Ascending aorta (tissue), 2 donors: ENCODE measurements at places on chromosomes 1 and 21. TPM values are rescaled to one million over a fixed set of nuclear protein-coding genes. Genes with fewer than 3 reads are reported as not detected.

Gene ERICH3
- total RNA-seq = not detected

Gene POGZ
- total RNA-seq = 18.1 TPM

Gene TAS1R1
- not detected for total RNA-seq

Gene MORC3
- total RNA-seq = 7.9 TPM

Gene CLSTN1
- 84.6 TPM for total RNA-seq

Gene ADGRB2
- total RNA-seq = 1.9 TPM

Gene GPR153
- total RNA-seq = 24.3 TPM

GRCh38 chr1:226498640-226499008, 49.9 kb upstream of the STUM start:
- no peak for DNase-seq

GRCh38 chr1:196933531-196934189, 9.9 kb upstream of the CFHR2 start:
- no peak for DNase-seq

DNA sequence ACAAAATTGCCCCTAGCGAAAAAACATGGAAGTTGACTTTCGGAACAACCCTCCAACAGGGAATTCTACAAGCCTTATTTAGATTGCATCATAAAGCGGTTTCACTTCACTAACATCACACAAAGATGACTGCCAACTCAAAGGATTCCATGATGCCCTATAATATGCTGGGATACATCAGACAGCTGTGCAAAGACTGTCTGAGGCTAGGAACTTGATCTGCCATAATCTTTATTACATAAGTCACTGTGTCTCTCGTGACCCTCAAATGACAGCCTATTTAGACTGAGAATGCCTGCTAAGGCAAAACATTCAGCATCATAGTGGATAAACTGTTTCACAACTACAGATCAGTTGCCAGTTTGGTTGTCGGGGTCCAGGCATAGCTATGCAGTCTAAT, 23.8 kb downstream of the FH start:
- DNase-seq = no peak

GRCh38 chr1:93593854-93594602, 87.6 kb downstream of the BCAR3 start:
- DNase-seq = no peak

- DNase-seq = no peak
Observed at GRCh38 chr1:27655151-27655937, 16.6 kb downstream of the IFI6 start.

GRCh38 chr1:40971966-40972365, 7.5 kb upstream of the CTPS1 start:
- DNase-seq = no peak

GRCh38 chr21:28200726-28201125, 792.0 kb downstream of the LTN1 start:
- no peak for DNase-seq

DNA sequence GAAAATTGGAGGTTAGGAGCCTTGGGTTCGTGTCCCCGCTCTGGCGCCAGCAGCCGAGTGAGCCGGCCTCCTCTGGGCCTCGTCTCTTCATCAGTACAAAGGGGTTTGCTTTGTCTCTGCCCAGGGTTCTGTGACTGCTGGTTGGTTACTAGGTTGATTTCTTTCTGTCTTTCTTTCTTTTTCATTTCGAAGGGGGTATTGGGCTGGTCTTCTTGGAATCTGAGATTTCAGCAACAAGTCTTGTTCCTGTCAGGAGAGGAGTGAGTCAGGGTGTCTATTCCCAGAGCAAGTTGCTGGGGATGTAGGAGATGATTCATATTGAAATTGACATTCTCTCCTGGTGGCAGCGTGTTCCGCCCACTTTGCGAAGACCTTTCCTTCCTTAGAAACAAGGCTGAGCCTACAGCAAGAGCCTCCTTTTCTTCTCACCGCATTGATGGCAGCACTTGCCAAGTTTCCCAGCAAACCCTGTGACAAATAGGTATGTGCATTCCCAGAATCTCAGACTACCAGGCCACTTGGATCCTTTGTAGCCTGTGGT, 79.2 kb downstream of the MAN1C1 start:
- no peak for DNase-seq

DNA sequence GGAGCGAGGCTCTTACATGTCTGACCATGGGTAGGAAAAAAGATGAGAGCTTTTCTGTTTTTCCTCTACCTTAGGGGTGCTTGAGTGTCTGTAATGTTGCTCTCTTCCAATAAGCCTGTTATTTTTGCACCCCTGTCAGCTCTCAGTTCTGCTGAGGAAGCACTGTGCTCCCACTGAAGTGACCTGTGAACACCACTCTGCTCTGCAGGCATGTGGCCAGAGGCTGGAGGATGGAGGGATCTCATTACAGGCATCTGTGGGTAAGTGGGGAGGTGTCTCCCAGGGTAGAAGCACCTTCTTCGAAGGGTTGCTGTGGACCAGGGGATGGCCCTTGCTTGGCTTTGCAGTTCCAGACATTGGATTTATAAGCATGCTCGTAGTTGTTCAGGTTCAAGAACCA, 56.8 kb upstream of the RBM15 start:
- peak; percentile 12 for DNase-seq

- DNase-seq = no peak
Observed at GRCh38 chr1:236853921-236854604, 59.0 kb downstream of the MTR start.

- DNase-seq = no peak
Observed at GRCh38 chr1:29144178-29144577, 20.5 kb upstream of the TMEM200B start.

- DNase-seq = peak; percentile 90
Observed at GRCh38 chr1:27097484-27097917, 57.4 kb downstream of the SLC9A1 start.

DNA sequence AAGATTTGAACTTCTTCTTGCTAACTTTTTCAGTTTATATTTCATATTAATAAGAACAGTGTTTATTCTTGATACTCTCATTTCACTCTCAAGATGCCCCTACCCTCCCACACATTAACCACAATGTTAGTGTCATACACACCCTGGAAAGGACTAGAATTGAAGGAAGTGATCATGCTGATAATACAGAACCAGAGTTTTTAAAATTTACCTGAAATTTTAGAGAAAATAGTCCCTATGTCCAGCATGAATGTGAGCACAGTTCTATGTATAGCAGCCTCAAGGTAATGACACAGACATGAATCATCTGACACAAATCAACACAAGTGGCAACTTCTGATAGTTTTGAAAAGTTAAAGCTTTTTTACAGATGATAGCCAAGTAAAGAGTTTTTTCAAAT, 26.0 kb downstream of the RGS1 start:
- no peak for DNase-seq

DNA sequence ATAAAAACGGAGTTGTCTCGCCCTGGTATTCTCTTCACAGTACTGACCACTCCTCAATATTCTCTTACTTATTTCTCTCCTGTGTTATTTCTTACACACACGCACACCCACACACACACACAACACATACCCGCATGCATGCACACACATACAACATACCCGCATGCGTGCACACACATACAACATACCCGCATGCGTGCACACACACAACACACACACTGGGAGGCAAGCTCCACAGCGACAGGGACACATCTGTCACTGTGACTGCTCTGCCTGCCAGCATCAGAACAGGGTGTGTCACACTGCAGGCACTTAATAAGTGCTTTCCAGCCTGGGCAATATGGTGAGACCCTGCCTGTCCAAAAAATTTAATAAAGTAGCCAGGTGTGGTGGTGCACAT, 20.8 kb upstream of the DDOST start:
- no peak for DNase-seq

DNA sequence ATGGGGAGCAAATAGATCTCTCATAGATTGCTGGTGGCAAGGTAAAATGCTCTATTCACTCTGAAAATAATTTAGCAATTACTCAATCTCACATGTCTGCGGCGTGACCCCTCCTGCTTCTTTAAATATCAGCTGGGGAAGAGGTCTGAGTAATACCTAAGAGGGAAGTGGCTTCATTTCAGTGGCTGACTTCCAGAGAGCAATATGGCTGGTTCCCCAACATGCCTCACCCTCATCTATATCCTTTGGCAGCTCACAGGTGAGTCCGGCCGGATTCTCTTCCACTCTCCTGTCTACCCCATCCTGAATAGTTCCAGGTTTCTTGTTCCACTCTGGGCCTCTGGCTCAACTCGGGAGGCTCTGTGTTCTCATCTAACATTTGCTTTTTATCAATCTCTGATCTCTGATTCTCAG, at the start of gene SLAMF7:
SLAMF7 (plus strand) TSS at position 150 of the 414 bp plus-strand sequence; CDS start at position 205, 55 bp downstream.
- no peak for DNase-seq

DNA sequence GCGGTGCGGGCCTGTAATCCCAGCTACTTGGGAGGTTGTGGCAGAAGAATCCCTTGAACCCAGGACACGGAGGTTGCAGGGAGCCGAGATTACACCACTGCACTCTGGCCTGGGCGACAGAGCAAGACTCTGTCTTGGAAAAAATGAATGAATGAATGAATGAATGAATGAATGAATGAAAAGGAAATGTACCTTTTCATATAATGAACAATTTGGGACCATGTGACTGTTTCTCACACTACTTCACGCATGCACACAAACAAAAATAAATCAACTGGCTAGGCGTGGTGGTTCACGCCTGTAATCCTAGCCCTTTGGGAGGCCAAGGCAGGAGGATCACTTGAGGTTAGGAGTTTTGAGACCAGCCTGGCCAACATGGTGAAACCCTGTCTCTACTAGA, 24.3 kb downstream of the USP48 start:
- DNase-seq = no peak

DNA sequence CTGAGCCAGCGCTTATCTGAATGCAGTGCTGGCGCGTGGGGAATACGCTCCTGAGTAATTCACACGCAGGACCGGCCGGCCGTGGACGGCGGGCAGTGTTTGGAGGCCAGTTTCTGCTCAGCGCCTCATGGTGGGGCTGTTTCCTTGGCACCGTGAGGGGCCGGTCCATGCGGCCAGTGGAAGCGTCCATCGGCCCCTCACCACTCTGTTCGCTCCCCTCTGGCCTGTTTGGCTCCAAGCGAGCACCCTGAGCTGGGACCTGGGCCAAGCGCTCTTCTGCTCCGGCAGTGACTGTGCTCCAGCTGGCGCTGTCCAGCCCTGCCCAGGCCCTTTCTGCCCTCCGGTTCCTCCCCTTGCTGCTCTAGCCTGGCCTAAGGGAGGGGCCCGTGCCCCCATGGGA, 16.3 kb upstream of the PLCH2 start:
- DNase-seq = no peak

DNA sequence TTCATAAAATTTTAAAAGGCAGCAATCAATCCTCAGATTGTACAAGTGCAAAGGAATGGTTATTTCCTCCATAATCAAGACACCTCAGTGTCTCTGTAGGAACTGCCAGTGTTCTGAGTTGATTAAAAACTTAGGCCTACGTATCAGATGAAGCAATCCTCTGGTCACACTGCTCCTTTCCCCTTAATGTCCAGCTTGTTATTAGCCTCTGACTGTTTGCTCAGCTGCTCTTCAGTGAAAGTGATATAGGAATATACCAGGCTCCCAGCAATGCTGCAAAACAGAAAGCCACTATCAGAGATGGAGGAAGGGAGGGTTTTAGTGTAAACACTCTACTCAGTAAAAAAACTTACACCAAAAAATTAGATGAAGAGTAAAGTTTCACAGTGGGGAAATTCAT, 49.8 kb downstream of the SLC35D1 start:
- no peak for DNase-seq

DNA sequence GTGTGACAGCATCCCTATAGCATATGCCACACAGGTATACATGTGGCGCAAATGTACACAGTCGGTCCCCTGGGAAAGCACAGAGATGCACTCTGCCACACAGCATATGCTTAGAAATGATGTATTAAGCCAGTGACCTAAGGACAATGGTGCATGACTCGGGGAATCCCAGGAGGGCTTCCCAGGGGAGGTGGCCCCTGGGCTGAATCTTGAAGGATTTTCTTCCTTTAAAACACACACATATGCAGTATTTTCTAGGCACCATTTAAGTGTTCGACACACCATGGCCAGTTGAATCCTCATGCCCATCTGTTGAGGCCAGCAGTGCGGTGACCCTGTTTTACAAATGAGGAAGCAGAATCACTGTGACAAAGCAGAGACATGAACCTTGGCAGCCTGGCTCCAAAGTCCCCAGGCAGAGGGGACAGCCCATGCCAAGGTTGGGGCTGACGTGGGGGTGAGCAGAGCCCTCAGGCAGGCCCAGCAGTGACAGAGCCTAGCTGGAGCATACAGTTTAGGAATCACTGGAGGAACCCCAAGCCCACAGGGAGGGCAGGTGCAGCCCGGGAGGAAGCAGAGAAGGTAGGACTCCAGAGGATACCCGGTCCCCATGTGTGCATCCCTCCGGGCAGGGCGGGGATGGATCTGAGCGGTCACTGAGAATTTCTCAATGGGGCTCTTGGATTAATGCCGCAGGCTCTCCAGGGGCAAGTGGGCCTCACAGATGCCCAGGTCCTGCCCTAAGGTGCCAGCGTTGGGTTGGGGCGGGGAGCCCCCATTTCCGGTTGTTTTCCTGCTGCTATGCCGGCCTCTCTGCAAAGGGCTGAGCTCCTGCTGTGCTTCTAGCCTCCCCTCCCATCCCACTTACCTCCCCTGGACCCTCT, 28.4 kb downstream of the WNT3A start:
- peak; percentile 52 for DNase-seq

DNA sequence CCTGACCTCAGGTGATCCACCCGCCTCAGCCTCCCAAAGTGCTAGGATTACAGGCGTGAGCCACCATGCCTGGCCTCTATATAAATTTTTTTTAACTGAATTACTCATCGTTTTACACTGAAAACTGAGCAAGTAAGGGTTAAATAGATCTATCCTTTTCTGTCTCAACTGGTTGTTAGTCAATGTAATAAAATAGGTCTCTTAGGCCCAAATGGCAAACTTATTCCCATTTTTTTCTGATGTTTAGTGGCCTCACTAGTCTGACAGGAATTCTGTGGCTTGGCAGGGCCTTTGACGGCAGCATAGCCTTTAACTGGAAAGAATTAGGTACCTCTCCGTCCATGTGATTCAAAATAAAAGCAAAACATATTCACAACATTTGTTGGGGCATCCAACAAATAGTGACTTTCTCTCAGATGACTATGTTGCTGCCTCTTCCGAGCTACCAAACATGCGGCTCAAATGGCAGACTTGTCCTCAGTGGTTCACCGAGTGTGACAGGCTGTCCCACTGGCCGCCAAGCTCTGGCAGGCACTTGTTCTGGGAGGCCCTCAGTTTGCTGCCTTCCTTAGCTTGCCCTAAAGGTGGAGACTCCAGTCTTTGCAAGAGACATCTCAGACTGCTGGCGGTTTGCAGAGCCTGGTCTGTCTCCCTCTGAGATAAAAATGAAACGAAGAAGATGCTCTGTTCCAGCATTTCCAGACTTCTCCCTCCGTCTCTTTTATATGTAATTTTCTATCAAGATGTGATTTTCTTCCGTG, 17.4 kb downstream of the ATP1A4 start:
- DNase-seq = peak; percentile 54

- DNase-seq = no peak
Observed at GRCh38 chr1:60732977-60733401, 349.4 kb upstream of the NFIA start.

- DNase-seq = no peak
Observed at GRCh38 chr1:207972337-207972736, 61.4 kb upstream of the CD34 start.

GRCh38 chr1:55217226-55217986, 2.2 kb upstream of the USP24 start:
- DNase-seq = no peak

DNA sequence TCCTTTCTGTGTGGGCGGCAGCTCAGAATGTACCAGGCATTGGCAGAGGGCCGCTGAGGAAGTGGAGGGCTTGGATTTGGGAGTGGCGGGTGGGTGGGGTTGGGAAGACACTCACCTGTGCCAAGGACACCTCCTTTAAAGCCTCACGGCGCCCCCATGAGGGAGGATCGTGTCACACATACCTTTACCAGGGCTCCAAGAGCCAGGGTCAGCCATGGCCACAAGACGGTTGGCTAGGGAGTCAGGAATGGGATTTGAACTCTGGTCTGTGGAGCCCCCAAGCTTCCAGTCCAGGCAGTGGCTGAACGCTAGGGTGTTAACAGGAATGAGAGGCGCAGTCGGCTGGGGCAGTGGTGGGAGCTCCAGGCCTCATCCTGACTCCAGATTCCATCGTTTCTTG, 4.6 kb downstream of the NBL1 start:
- no peak for DNase-seq
